Tibial nerve (tissue), 4 donors: ENCODE measurements at places on chromosomes 1 and 21.

DNA sequence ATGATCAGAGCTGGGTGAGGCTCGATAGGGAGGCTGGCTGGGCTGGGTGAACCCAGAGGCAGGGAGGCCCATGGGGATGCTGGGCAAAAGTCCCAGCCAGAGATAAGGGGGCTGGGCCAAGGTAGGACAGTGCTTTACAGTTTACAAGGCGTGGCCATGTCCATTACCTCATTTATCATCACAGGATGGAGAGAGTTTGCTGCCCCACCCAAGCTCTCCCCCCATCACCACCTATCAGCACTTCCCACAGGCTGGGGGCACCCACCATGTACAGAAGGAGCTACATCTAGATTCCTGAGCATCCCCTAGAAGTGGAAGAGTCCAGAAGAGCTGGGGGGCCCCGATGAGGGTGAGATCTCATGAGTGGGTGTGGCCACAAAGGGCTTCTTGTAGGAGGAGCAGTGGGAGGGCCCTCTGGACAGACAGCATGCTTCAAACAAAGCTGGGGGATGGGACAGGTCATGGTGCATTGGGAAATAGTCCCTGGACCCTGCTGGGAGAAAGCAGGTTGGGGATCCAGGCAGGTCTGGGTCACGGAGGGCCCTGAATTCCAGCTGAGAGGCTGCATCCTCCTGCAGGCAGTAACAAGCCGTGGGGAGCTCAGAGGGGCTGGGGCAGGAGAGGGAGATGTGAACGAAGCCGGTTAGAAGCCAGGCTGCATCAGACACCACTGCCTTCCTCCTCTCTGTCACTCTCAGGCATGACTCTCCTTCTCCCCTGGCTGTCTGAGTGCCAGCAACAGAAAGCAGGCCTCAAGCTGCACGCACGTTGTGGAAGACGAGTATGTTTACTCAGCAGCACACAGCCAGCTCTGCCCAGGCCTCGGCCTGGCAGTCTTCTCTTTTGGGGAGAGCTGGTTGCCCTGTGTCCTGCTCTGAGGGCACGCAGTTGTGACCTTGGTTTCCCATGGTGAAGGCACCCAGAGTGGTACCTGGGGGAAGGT, 202.3 kb downstream of the HIVEP3 start:
- no peaks in the 10 kb centered on the region for H3K27me3 ChIP-seq
- H3K27ac ChIP-seq: no peak overlapping the region
- no peaks in the 10 kb centered on the region for H3K36me3 ChIP-seq
- no peak for DNase-seq
- no peaks in the 10 kb centered on the region for H3K4me1 ChIP-seq

DNA sequence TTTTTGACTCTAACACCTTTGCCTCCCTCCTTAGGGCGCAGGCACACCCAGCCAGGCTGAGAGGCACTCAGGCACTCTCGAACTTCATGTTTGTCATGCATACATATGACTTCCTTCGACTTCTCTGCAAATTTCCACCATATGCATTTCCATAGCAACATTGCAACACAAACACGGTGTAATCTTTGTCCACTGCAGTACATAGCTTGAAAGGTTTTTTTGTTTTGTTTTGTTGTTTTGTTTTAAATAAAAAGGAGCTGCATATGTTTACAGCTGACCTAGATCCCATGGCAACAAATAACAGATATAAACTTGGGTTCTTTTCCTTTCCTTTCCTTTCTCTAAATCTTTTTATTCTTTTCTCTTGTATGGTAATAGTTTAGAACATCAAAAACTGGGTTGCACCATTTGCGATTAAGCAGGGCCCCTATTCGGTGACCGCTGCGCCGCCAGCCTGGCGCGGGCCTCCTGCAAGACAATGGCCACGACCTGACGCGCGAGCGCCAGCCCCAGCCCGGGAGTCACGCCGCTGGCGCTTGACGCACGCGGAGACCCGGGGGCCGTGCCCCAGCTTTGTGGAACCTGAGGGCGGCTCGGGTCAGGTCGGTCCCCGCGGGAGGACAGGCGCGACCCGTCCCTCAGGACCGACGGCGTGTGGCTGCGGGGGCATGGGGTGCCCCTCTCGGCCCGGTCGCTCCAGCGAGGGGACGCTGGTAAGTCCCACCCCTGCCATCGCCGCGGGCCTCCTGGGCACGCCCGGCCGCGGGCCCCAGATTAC, 35.2 kb downstream of the CCN1 start:
- H3K4me3 ChIP-seq: no peak overlapping the region
- H3K36me3 ChIP-seq: peaks cover 2% of the 10 kb centered on the region

DNA sequence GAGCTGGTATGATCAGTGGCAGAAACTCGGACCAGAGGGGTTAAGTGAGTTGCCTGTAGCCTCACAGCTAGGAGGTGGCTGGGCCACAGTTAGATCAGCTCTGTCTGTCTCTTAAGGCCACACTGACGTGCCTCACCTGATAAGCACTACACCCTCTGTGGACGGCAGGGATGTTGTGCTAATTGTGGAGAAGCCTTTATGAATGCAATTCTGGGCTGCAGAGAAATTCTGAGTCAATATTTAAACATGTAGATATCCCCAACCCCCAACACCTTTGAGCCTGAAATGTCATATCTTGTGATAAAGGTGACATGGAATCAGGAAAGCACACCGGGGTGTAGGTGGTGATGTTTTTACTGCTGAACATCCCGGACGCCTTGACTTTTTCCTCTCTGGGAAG, 88.3 kb downstream of the KCNJ6 start:
- no peak for DNase-seq
- no peak overlapping the region for H3K4me3 ChIP-seq
- no peaks in the 10 kb centered on the region for H3K27me3 ChIP-seq
- H3K4me1 ChIP-seq: no peaks in the 10 kb centered on the region

GRCh38 chr1:118717893-118718292, 270.2 kb downstream of the TBX15 start:
- no peak overlapping the region for H3K4me3 ChIP-seq
- H3K27ac ChIP-seq: no peak overlapping the region
- H3K27me3 ChIP-seq: no peaks in the 10 kb centered on the region
- DNase-seq: no peak

- DNase-seq: no peak
- no peak overlapping the region for H3K27ac ChIP-seq
- no peaks in the 10 kb centered on the region for H3K27me3 ChIP-seq
- no peak overlapping the region for H3K4me3 ChIP-seq
- H3K36me3 ChIP-seq: peaks cover 56% of the 10 kb centered on the region
- H3K4me1 ChIP-seq: no peaks in the 10 kb centered on the region
Observed at GRCh38 chr1:85678193-85678592, 30.0 kb downstream of the ZNHIT6 start.

DNA sequence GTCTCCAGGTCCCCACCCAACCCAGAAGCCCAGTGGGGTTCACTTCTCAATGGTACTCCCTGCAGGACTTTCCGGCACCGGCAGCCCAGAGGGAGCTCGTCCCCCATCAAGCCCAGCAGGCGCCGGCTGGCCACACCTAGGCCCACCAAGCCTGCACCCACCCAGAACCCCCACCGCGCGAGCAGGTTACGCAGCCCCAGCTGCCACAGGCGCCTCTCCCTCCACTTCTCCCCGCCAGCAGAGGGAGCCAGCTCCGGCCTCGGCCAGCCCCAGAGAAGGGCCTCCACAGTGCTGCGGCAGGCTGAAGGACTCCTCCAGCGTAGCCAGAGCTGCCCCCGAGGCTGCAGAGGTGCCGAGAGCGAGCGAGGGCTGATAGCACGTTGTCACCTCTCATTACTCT, 722.3 kb downstream of the PLA2G4A start:
- H3K4me1 ChIP-seq: no peaks in the 10 kb centered on the region
- H3K36me3 ChIP-seq: no peaks in the 10 kb centered on the region
- no peak for DNase-seq
- H3K4me3 ChIP-seq: no peak overlapping the region
- H3K27me3 ChIP-seq: no peaks in the 10 kb centered on the region
- no peak overlapping the region for H3K27ac ChIP-seq

DNA sequence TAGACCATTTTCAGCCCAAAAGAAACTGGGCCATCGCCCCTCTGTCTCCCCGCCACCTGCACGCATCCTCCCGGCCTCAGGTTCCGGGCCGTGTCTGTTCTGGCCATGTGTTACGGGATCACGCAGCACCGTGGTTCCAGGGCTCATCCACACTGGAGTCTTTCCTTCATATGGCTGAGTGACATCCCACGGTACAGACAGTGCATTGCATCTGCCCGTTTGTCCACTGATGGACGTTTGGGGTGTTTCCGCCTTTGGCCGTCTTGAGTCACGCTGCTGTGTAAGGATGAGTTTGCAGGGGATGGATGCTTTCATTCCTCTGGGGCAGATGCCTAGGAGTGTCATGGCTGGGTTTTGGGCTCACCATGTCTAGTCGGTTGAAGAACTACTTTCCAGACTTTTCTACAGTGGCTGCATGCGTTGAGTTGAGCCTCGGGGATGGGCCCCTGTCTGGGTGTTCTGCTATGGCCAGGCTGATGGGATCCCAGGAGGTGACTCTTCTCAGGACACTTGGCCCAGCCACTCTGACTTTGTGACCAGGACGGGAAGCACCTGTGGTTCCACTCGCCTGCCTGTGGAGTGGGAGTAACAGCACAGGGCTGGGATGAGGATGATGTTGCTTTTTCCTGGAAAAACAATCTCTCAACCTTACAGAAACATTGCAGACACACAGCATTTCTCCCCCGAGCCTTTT, 16.8 kb downstream of the RRP1 start:
- H3K36me3 ChIP-seq: no peaks in the 10 kb centered on the region
- no peaks in the 10 kb centered on the region for H3K4me1 ChIP-seq
- no peaks in the 10 kb centered on the region for H3K27me3 ChIP-seq
- H3K4me3 ChIP-seq: no peak overlapping the region
- DNase-seq: no peak
- H3K27ac ChIP-seq: no peak overlapping the region

DNA sequence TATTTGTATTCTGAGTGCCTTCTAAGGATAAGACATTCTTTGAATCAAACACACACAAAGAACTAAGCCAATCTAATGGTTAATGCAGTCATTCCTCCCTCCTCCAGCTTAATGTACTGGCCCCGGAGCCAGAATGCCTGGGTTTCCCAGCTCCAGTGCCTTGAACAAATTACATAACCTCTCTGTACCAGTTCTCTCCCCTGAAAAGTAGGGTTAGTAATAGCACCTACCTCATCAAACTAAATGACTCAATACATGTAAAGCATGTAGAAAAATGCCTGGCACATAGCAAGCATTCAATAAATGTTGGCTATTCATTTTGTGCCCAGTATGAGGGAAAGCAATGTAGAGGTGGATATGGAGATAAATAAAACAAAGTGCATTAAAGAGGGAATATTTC, 14.0 kb downstream of the C1orf52 start:
- no peaks in the 10 kb centered on the region for H3K36me3 ChIP-seq
- DNase-seq: no peak
- no peak overlapping the region for H3K4me3 ChIP-seq
- H3K4me1 ChIP-seq: no peaks in the 10 kb centered on the region
- H3K27ac ChIP-seq: no peak overlapping the region

- no peaks in the 10 kb centered on the region for H3K27me3 ChIP-seq
- no peak overlapping the region for H3K27ac ChIP-seq
- no peaks in the 10 kb centered on the region for H3K36me3 ChIP-seq
- no peaks in the 10 kb centered on the region for H3K4me1 ChIP-seq
- H3K4me3 ChIP-seq: no peak overlapping the region
- no peak for DNase-seq
Observed at GRCh38 chr1:177024623-177025022, 139.9 kb downstream of the ASTN1 start.

- no peak overlapping the region for H3K27ac ChIP-seq
- no peak overlapping the region for H3K4me3 ChIP-seq
- peaks cover 5% of the 10 kb centered on the region for H3K4me1 ChIP-seq
- DNase-seq: no peak
- no peaks in the 10 kb centered on the region for H3K36me3 ChIP-seq
Observed at GRCh38 chr1:21585037-21585436, 75.8 kb downstream of the ALPL start.

DNA sequence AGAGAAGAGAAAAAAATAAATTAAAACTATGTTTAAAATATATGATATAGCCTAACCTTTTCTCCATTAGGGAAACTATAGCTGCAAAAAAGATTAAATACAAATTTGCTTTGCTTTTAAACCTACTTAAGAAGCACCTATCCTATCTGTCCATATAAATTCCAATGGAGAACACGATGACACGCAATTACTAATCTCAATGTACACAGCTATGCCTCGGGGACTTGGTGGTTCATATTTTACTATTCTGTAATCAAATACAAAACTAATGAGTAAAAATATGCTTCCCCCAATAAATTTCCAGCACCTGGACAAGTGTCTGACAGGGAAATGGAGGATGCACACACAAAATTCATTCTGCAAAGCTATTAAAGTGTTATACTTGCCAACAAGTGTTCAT, 386.4 kb downstream of the LMO4 start:
- no peak for DNase-seq
- H3K27me3 ChIP-seq: no peaks in the 10 kb centered on the region
- H3K4me1 ChIP-seq: peaks cover 5% of the 10 kb centered on the region
- H3K4me3 ChIP-seq: no peak overlapping the region

- DNase-seq: no peak
- no peaks in the 10 kb centered on the region for H3K27me3 ChIP-seq
- H3K4me1 ChIP-seq: peaks cover 20% of the 10 kb centered on the region
- H3K36me3 ChIP-seq: no peaks in the 10 kb centered on the region
Observed at GRCh38 chr1:77281491-77282186, at the start of gene AK5. Gene AK5 (plus strand): TSS chr1:77282019. CDS start chr1:77282314, 295 bp downstream.

- no peaks in the 10 kb centered on the region for H3K27me3 ChIP-seq
- peak overlapping the region; percentile 30 for H3K27ac ChIP-seq
- DNase-seq: peak; percentile 47
- H3K4me3 ChIP-seq: no peak overlapping the region
- no peaks in the 10 kb centered on the region for H3K4me1 ChIP-seq
Observed at GRCh38 chr21:34745557-34746255, 76.9 kb downstream of the CLIC6 start.

DNA sequence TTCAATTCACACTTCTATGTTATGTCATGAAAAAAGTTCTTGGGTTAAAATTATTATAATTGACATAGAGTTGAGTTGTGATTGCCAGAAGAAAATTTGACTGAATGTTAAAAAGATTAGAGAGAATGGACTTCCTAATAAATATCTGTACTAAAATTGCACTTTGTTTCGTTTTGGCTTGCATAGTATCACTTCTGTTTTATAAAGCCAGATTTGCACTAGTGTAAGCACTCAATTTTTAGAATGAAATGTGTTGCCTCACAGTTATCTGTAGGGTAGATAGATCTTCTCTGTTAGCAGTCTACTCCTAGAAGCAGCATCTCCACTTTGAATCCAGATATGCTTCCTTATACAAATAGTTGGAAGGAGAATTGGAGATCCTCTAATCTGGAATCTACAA, 95.2 kb upstream of the MPC2 start:
- no peaks in the 10 kb centered on the region for H3K4me1 ChIP-seq
- no peaks in the 10 kb centered on the region for H3K36me3 ChIP-seq
- no peak for DNase-seq
- H3K27ac ChIP-seq: no peak overlapping the region
- H3K27me3 ChIP-seq: no peaks in the 10 kb centered on the region
- H3K4me3 ChIP-seq: no peak overlapping the region

GRCh38 chr1:18182398-18183160, 75.0 kb downstream of the IGSF21 start:
- no peak overlapping the region for H3K4me3 ChIP-seq
- H3K27ac ChIP-seq: no peak overlapping the region
- no peaks in the 10 kb centered on the region for H3K36me3 ChIP-seq
- no peaks in the 10 kb centered on the region for H3K27me3 ChIP-seq

GRCh38 chr1:42264511-42265190, 70.4 kb downstream of the FOXJ3 start:
- DNase-seq: no peak
- H3K4me3 ChIP-seq: no peak overlapping the region
- H3K27ac ChIP-seq: no peak overlapping the region
- H3K27me3 ChIP-seq: no peaks in the 10 kb centered on the region
- H3K4me1 ChIP-seq: peaks cover 49% of the 10 kb centered on the region
